ENCODE measurements at places on chromosomes 2 and 18.

DNA sequence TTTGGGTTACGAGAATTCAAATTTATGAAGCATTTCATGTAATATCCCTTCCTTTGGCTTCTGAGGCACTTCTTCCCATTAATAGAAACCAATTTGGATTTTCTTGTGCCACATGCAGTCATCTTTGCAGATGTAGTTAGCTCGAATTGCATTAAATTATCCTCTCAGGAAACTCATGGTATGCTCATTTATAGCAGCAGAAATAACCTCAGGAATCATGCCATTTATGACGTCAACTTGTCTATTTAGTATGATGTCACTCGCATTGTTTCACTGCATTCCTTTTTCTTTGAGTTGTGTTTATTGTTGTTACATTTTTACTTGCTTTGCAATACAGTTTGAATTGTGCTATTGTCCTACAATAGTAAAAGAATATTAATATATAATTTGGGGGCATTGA, 163.8 kb downstream of the RBM43 start:
- DNase-seq = no peak

- DNase-seq = no peak
These were observed 103.6 kb downstream of the LYPD1 start for GRCh38 chr2:132566379-132566778.

DNA sequence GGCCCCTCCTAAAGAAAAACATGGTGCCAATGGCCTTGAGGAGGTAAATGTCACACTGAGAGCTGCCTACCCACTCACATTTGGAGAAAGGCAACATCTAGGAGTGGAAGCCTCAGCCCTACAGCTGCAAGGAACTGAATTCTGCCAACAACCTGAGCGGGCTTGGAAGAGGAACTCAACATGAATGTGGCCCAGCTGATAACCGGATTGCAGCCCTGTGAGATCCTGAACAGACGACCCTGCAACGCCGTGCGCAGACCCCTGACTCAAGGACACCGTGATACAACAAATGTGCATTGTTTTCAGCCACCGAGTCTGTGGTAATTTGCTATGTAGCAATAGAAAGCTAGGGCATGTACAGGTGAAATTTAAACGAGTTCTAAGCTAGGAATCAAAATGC, 99.4 kb downstream of the MYOM1 start:
- DNase-seq = no peak

- peak; percentile 81 for DNase-seq
These were observed 44.1 kb downstream of the TRAPPC12 start for GRCh38 chr2:3423492-3424170.

- no peak for DNase-seq
These were observed 310.2 kb upstream of the FIGN start for GRCh38 chr2:164046040-164046439.

DNA sequence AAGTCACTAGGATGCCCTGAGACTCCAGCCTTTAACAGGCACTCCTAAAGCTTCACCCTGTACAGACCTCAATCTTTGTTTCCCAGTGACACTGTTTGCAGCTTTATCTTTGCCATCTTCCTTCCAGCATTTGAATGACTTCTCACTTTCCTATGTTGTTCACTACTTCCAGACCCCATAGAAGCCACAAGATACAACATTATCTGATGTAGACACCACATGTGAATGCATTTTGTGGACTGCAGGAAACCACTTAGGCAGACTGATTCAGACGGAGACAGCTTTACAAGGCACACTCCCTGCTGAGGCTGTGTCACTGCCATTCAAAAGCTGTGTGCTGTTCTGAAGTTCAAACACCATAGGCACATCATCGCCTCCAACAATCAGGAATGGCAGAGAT, 67.3 kb upstream of the SPATS2L start:
- no peak for DNase-seq

DNA sequence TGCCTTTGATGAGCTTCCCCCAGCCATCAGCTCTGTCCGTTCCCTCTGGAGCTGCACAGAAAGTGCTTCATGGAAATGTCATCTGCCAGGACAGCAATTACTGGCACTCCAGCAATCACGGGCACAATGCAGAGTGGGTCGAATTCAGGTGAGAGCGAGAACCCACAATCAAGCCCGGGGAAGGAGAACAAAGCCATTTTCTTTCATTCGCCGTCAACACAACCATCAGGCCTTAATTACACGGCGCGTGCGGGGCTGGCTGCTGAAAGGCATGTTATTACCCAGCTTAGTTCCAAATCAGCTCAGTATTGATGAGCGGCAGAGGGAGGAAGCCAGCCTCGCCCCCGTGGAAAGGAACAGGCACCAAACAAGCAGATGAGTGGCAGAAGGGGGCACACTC, 143.9 kb downstream of the MYT1L start:
- DNase-seq = no peak

Measured in activated CD4-positive, alpha-beta T cell treated with anti-CD3 and anti-CD28 coated beads for 4 hours (primary cell).